Diencephalon (tissue), 1 donor: ENCODE measurements at places on chromosomes 5 and 9. TPM values are rescaled to one million over a fixed set of nuclear protein-coding genes. Genes with fewer than 3 reads are reported as not detected.

The MCIDAS gene
- not detected for total RNA-seq

The INSL4 gene
- not detected for total RNA-seq

The AHRR gene
- 1.6 TPM for total RNA-seq

The ESM1 gene
- 2.3 TPM for total RNA-seq

The SLIT3 gene
- total RNA-seq = 7.6 TPM

The TMED7 gene
- 125 TPM for total RNA-seq

The SLC6A3 gene
- 12.5 TPM for total RNA-seq

The PSAT1 gene
- 48.9 TPM for total RNA-seq

The MOB3B gene
- total RNA-seq = 9.0 TPM

The CTSV gene
- 0.46 TPM for total RNA-seq

The KIF4B gene
- 0.46 TPM for total RNA-seq

The LSM11 gene
- total RNA-seq = 95.5 TPM

The GPR151 gene
- total RNA-seq = 0.46 TPM

The PCDHGA7 gene
- 7.6 TPM for total RNA-seq

The TMEM174 gene
- not detected for total RNA-seq

The LCN12 gene
- total RNA-seq = 0.46 TPM

The SLC30A5 gene
- 47.1 TPM for total RNA-seq

The SLC34A1 gene
- total RNA-seq = not detected

The BNC2 gene
- 2.5 TPM for total RNA-seq

The HRH2 gene
- total RNA-seq = 4.8 TPM

The FLT4 gene
- 2.5 TPM for total RNA-seq

The C7 gene
- 3.9 TPM for total RNA-seq

The CNTNAP3B gene
- total RNA-seq = 39.7 TPM

The SGCD gene
- 12.5 TPM for total RNA-seq

The PCDHA1 gene
- total RNA-seq = 13.8 TPM

The STPG3 gene
- total RNA-seq = not detected

The FUBP3 gene
- 59.7 TPM for total RNA-seq

The TBC1D13 gene
- 13.1 TPM for total RNA-seq

The DRD1 gene
- total RNA-seq = 27.0 TPM

The TICAM2 gene
- total RNA-seq = 2.8 TPM

The MARCHF6 gene
- total RNA-seq = 248 TPM

The CA9 gene
- 1.2 TPM for total RNA-seq

The PDCD1LG2 gene
- total RNA-seq = 0.23 TPM

The GLRA1 gene
- total RNA-seq = 5.5 TPM

The PCDHB16 gene
- total RNA-seq = 5.8 TPM

The CARD9 gene
- total RNA-seq = 2.3 TPM

The LVRN gene
- 1.8 TPM for total RNA-seq

The CCDC180 gene
- total RNA-seq = 16.1 TPM

The PCDH12 gene
- 3.2 TPM for total RNA-seq

The GBA2 gene
- 60.7 TPM for total RNA-seq

The NUTM2G gene
- total RNA-seq = not detected

The N4BP3 gene
- total RNA-seq = 12.5 TPM

The PCA3 gene
- 1.4 TPM for total RNA-seq

The PCDHGB1 gene
- 10.4 TPM for total RNA-seq

The SHISAL2B gene
- total RNA-seq = 0.92 TPM
